NCI-H1105 (cell line): ENCODE measurements at places on chromosomes 7 and 10.

GRCh38 chr10:103673606-103674005 lies 180.1 kb downstream of the NEURL1 start:
- DNase-seq: no peak

- no peak for DNase-seq
These were observed 118.2 kb downstream of the SNX10 start for GRCh38 chr7:26409661-26410547.

DNA sequence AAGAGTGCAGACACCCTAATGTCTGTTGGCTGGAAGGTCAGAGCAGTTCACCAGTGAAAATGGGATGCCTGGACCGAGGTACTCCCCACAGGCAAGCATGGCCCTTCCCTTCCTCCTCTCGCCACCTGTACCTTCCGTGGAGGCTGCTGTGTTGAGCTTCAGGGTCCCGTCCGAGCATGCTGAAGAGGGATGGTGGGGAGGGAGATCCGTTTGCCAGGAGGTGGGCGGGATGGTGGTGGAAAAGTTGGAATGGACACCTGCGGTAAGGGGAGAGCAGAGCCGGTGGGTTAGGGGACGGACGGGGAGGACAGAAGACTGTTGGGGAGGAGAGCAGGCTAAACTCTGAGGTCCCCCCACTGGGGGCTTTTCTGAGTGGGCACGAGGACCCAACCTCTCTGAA lies 15.9 kb upstream of the ZNF777 start:
- DNase-seq: no peak

DNA sequence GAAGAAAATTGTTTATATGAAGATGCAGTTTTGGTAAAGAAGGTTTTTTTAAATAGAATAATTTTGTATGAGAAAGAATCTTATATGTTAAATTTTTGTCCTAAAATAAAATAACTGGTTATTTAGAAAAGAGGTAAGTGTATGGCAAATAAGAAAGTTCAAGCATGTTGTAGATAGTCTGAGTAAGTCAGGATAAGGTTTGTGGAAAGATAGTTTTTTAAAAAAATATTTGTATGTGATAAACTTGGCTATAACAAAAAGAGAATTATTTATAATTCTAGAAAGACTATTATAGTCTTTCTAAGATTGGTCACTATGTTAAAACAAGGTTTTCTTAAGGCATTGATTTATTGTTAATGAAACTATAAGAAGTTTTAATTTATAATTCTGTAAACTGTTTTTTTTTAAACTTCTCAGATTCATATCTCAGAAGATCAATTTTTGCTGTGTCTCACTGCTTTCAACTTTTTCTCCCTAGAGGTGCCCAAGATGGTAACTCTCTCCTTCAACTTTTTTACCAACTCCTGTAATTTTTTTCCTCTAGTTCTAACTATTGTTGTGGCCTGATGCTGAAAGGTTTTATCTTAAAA lies 698.6 kb downstream of the CCSER2 start:
- no peak for DNase-seq

GRCh38 chr10:33542752-33543505 lies 208.5 kb upstream of the NRP1 start:
- DNase-seq: no peak

GRCh38 chr7:156074982-156075615 lies 262.8 kb upstream of the SHH start:
- DNase-seq: no peak

DNA sequence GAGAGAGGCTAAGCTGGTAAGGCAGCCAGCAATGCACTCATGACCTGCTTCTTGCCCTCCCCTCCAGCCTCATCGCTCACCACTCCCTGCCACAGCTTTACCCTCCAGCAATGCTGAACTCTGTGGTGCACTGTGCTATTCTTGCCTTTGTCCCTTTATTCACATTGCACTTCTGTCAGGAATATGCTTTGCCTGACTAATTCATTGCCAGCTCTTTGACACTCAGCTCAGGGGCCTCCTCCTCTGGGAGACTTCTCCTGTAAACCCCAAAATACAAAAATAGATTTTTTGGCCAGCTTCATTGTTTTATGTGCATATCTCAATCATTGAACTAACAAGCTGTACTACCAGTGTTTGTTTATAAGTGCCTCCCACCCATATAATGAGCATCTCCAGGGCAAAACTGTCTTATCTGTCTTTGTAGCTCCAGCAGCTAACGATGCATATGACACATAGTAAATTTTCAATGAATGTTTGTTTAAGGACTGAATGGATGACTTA lies 8.2 kb downstream of the CNNM1 start:
- DNase-seq: no peak

DNA sequence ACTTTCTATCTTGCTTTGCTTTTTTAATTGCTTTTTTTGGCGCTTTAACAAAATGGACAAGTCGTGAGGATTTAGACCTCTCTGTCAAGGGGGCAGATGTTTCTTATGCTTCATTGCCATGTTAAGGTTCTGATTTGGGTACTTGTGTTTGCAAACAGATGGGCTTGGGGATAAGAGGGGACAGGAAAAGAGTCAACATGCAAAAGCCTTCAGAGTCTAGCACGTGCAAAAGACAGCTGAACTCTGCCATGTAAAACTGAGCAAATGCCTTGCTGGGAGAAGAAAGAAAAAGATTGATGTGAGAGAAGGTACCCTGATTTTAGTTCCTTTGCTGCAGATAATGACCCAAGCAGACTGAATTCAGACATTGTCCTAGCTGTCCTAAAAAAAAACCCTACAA lies 173.1 kb downstream of the KIAA1217 start:
- no peak for DNase-seq

GRCh38 chr10:27794157-27794556 lies 48.5 kb upstream of the MKX start:
- no peak for DNase-seq

DNA sequence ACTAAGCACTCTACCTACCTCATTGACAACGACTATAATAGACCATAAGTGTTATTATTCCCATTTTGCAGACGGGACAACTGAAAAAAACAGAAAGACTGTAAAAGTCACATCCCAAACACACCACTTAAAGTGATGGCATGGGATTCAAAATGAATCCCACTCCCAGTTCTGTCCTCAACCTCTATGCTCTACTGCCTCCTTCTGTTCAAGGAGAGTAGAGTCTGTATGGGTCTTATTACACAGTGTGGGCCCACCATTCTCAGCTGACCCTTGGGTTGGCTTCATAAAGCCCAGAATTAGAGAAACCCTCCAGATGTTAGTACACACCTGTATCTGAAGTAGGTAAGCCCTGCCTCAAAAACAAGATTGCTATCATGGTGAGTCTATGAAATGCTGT lies 102.2 kb downstream of the GRM8 start:
- no peak for DNase-seq

- no peak for DNase-seq
These were observed 95.4 kb downstream of the CCDC3 start for GRCh38 chr10:12906051-12906541.

- no peak for DNase-seq
These were observed 67.0 kb downstream of the GSAP start for GRCh38 chr7:77349141-77349540.

DNA sequence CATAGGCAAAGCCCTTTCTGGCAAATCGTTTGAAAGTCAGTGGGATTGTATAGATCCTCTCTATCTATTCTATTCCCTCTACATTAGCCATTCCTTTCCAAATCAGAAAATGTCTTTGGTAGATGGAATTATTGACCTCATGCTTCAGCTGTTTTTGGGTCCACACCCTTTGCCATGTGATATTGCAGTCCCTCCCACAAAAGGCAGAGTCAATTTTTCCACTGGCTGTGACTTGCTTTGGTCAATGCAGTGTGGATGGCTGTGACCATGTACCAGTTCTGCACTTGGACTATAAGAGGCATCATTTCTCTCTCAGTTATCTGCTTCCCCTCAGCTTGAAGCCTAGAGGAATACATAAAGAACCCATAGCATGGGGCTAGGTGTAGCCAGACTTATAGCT lies 332.9 kb downstream of the PTEN start:
- no peak for DNase-seq

DNA sequence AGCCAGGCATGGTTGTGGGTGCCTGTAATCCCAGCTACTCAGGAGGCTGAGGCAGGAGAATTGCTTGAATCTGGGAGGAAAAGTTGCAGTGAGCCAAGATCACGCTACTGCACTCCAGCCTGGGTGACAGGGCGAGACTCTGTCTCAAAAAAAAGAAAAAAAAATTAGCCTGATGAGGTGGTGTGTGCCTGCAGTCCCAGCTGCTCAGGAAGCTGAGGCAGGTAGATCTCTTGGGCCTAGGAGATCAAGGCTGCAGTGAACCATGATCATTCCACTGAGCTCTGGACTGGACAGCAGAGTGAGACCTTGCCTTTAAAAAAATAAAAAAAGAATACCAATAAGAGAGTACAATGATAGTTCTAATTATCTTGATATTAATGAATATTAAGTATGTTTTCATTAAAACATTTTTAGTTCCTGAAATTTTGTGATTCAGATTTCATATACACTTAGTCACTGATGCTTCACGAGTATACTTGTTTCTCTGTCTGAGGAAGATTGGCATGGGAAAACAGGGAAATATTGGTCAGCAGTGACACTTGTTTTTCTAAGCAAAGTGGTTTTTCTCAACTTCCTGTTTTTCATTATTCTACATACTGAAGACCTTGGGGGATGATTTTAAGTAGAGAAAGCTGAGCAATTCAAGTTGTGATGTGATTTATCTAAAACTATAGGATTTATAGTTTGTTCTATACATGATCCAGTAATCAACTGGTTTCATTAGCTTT lies 76.8 kb downstream of the ADK start:
- no peak for DNase-seq

DNA sequence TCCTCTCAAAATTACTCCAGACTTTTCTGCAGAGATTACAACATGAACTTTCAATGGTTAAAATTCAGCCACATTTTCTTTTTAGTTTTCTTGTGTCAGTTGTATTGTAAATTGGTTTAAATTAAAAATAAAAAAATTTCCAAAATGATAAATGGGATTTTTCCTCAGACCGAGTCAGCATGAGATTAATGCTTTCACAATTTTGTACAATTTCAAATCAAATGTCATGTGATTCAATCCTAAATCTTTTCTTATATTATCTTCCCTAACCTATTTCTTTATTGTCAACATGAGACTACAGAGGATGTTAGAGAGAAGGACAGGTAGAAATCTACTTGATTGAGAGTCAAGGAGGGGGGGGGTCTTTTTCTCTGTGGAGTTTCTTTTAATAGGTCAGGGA lies 33.7 kb downstream of the FZD1 start:
- DNase-seq: no peak

DNA sequence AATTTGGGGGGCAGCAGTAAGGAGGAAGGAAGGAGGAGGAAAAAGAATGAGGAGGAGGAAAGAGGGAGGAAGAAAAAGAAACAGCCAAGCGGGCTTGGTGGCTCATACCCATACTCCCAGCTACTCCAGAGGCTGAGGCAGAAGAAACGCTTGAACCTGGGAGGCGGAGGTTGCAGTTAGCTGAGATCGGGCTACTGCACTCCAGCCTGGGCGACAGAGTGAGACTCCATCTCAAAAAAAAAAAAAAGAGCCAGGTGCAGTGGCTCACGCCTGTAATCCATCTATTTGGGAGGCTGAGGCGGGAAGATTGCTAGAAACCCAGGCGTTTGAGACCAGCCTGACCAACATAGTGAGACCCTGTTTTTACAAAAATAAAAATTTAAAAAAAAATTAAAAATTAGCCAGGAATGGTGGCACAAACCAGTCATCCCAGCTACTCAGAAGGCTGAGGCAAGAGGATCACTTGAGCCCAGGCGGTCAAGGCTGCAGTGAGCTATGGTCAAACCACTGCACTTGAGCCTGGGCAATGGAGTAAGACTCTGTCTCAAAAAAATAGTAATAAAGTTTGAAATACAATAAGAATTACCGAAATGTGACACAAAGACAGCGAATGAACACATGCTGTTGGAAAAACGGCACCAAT lies 14.1 kb upstream of the CRCP start:
- DNase-seq: no peak

DNA sequence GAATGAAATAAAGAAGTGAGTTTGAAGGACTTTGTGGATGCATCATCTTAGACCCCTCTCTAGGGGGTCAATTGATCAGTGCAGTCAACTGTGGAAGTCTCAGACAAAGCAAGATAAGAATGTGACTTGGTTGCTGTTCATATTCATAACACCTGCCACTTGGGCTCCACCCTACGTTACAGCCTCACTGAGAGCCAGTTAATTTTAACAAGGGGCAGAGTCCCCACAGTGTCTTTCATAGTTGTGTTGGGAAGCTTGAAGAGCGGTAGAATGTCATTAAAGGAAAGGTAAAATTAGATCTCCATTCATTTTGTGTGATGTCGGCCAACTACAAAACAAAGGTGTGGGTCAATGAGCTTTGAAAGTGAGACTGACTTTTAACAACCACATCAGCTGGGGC lies 442.1 kb upstream of the C7orf33 start:
- DNase-seq: no peak

GRCh38 chr10:46999217-46999616 lies 88.0 kb downstream of the PTPN20 start:
- no peak for DNase-seq

- no peak for DNase-seq
These were observed 90.1 kb downstream of the HIF1AN start for GRCh38 chr10:100625816-100626215.

DNA sequence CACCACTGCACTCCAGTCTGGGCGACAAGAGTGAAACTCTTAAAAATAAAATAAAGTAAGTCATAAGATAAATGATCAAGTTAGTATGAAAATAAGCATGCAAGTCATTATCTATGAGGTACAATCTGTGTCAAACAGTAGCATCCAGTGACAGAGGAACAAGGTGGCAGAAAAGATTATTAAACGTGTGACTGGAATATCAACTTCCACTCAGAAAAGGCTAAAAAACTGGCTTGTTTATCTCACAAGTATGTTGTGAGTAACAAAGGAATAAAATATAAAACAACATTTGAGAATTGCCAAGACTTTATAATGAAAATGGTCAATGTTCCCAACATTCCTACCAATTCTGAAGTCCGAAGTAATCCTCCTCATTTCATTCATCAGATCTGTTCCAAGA lies 30.3 kb downstream of the ITGB1 start:
- DNase-seq: no peak
